ENCODE measurements at places on chromosomes 13 and 19.

GRCh38 chr13:23876265-23876664 lies 12.9 kb downstream of the MIPEP start:
- peak; percentile 24 for DNase-seq

GRCh38 chr19:33419788-33420130 lies 46.2 kb downstream of the CEBPG start:
- no peak for DNase-seq

GRCh38 chr13:61350341-61350740 lies 65.3 kb downstream of the PCDH20 start:
- DNase-seq, result no peak

GRCh38 chr13:112071102-112071722 lies 4.3 kb downstream of the SOX1 start:
- DNase-seq, result no peak

GRCh38 chr19:13207846-13208671 lies 57.8 kb downstream of the IER2 start:
- peak; percentile 90 for DNase-seq

DNA sequence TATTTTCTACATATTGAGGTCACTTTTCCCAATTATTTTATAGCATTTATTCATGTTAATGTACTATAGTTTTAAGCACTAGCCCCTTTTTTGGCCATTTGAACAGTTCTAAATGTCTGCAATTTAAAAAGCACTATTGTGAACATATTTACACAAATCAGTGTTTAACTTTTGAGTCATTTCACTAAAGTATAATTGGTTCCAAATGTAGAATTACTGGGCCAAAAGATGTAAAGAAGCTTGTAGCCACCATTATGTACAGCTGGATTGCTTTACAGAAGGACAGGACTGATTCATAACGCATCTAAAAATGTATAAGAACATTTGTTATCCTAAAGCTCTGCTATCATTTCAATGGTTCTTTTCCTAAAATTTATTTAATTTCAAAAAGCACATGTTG lies 16.6 kb upstream of the ATP12A start:
- no peak for DNase-seq

DNA sequence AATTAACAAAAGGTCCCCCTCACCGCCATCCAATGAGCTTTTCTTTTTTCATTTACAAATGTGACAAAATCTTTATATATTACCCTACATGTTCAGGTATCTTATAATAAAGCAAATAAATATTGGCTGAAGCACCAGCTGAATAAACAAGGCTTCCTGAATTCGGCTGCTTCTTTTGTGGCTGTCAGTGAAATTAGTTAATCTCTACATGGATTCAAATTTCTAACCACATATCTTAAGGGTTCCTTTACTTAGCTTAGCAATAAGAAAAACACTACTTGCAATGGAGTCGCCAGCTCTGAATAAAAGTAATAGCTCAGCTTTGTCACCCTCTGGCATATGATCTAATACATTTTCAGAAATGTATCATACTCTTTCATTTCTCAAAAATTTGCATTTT lies 104.3 kb downstream of the CCNA1 start:
- no peak for DNase-seq

DNA sequence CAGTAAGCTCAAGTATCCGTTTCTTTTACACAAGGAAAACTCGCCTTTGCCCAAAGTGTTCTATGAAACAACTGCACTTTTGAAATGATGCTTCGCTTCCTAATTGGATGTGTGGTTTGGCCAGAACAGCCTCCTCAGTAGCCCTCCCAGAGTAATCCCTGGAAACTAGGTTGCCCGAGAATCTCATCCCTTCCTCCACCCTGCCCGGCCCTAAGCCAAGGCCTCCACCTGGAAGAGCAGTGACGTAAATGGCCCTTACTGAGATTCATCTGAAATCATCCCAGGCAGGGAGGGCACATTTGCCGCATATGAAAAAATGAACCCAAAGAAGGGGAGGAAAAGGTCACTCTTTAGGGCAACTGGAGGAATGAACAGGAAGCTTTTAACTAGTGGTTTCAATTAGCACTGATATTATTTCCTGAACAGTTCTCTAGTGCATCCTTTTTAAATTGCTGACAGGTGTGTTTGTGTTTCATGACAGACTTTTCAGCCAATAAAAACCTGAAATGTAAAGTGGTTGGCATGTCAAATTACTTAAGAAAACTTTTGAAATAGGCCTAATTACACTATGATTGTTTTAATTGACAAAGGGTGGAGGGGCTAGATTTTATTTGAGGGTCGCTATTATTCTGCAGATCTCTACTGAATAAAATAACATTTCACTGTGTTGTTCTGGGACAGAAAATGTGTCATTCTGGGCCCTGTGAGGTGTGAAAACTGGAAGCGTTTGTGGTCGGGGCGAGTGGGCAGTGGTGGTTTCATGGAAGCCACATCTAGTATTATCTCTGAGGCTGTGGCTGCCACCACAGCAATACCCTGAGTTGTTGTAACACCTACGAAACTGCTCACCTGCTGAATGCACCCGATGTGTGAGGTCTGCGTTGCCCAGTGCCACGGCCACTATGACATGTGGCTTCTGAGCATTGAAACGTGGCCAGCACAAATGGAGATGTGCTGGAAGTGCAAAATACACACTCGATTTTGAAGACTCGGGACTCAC lies 112.1 kb downstream of the ZIC5 start:
- no peak for DNase-seq

DNA sequence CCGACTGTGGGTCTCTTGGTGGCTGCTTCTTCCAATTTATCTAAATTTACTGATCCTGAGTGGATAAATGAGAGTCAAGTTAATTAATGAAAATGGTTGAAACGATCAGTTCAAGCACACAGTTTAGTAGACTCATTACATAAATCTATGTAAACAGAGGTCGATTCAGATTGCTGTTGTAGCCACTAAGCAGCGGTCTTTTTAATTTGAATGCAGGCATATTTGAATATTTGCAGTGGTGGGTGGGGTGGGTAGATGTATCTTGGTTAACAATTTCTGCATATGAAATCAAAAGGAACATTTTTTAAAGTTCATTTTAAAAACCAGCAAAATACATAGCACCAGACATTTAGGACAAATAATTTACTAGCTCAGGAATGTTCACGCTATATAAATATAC lies 325.9 kb downstream of the KLF12 start:
- DNase-seq, result no peak

GRCh38 chr13:61339054-61339621 lies 76.5 kb downstream of the PCDH20 start:
- no peak for DNase-seq

DNA sequence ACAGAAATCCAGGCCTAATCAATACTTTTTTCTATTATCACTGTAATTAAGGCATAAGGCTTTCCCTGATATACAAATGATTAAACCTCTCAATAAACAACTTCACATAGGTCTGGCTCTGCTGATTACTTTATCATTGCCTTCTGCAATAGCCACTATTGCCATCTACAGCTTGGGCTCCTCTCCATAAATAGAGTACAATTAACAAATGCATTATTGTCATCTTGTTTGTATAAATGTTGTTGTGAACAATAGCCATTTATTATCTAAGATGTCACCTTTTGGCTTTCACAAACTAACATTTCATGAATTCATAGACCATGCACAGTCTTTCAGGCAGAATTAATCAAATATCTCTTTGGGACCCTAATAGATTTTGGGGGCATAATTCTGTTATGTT lies 53.3 kb downstream of the NHLRC3 start:
- DNase-seq, result no peak

DNA sequence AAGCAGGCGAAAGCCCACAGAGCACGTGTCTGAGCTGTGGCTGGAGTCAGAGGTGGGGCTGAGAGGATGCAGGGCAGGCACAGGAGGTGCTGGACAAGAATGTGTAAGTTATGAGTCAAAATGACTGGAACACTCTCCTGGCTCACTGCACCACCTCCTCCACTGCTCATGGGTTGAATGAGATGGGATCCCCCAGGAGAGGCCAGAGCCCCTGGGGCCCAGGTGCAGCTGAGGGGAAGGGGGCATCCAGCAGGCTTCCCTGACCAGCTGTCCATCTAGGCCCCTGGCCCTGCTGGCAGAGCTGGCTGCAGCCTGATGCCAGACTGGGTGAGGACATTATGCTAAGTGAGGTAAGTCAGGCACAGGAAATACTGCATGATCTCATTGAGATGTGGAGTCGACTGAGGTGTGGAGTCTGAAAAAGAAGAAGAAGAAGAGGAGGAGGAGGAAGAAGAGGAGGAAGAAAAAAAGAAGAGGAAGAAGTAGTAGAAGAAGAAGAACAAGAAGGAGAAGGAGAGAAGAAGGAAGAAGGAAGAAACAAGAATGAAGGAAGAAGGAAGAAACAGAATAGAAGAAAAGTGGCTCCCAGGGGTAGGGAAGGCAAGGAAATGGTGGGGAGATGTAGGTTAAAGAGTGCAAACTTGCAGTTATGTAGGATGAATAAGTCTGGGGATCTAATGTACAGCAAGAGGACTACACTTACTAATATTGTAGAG lies 747.4 kb downstream of the UQCRFS1 start:
- DNase-seq, result peak; percentile 61

- DNase-seq, result no peak
These were observed 119.2 kb downstream of the FRY start for GRCh38 chr13:32150794-32151193.

GRCh38 chr19:40928850-40929249 lies 46.8 kb upstream of the CYP2A7 start:
- DNase-seq, result no peak

DNA sequence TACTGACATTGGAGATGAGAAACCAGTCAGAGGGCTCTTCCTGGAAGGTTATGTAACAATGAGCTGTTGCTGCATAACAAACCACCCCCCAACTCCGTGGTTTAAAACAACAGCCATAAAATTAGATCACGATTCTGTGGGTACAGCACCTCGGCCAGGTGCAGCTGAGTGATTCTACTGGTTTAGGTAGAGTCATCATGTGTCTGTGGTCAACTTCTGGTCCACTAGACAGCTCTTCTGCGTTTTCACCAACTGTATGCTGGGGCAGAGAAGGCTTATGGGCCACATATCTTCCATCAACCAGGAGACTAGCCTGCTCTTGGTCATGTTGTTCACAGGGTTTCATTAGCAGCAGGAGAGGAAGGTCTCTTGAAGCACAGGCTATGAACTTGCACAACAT lies 585.5 kb downstream of the KCTD12 start:
- no peak for DNase-seq

DNA sequence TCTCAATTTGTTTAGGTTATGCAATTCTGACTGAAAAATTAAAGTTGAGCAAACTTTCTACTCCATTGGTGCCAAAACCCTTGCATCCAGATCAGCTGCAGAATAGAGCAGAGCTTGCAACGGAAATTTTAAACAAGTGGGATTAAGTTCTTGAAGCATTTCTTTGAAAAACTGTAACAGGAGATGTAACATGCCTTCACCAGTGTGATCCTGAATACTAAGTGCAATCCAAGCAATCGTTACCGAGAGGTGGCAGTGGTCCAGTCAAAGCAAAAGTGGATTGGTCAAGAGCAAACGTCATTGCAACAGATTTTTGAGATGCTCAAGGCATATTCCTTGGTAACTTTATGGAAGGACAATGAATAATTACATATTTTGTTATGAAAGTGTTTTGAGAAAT lies 841.1 kb upstream of the SLITRK5 start:
- no peak for DNase-seq

DNA sequence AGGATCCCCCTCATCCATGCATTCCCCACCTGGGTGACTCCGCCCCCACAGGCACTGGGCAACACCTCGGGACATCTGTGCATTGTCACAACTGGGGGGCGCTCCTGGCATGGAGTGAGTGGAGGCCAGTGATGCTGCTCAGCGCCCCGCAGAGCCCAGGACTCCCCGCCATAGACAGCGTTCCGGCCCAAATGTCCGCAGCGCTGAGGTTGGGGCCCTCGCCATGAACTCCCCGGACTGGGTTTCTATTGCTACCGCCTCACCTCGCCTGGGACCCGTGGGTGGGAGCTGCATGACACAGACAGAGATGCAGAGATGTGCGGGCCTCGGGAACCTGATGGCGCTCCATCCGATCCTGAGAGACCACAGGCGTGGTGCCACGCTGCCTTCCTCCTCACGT lies 4.6 kb downstream of the FZR1 start:
- DNase-seq, result no peak

GRCh38 chr13:100063333-100063732 lies 25.6 kb upstream of the PCCA start:
- no peak for DNase-seq

GRCh38 chr19:38375748-38376147 lies 1.4 kb downstream of the PSMD8 start:
- DNase-seq, result peak; percentile 62

GRCh38 chr13:78401873-78402707 lies 201.3 kb downstream of the POU4F1 start:
- DNase-seq, result no peak

GRCh38 chr19:3659746-3660112 lies 33.1 kb upstream of the CACTIN start:
- no peak for DNase-seq

DNA sequence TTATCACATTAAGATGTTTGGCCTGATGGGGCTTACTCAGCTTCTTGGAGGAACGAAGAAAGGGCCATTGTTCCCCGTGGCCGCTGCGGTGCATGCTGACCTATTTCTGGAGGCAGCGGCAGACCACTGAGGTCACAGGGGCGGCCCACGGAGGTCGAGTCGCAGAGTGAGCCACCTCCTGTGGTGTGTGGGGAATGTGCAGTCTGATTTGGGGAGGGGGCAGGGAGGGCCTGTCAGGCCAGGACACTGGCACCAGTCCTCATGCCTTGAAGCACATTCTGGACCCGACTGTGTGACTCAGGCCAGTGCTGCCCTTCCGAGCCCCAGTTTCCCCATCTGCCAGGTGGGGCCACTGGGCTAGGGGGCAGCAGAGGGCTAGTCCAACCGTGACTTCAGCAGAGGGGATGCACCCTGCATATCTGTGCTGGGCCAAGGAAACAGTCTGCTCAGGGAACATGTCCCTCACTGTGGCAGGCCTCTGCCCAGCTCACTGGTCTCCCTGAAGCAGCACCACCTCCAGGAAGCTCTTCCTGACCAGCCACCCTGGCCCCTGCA lies 6.3 kb downstream of the SLC7A10 start:
- no peak for DNase-seq

DNA sequence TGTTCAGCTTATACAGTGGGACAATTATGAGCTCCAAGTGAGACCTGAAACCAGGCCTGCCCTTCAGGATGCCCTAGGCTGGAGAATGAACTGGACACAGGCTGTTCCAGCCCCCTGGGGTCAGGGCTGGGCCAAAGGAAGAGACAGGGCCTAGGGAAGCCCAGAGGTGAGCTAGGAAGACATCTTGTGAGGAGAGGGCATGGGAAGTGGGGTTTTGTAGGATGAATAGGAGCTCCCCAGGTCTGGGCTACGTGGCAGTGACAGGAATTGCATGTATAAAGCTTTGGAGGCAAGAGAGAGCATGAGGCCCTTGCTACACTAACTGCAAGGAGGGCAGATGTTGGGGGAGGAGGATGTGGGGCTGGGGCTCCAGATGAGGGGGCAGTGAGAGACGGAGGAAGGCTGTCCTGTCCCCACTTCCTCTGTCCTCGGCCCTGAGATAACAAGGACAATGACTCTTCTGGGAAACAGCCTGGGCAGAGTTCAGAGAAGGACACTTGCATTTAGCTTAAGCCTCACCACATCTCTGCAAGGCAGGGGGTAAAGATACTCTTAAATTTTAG lies 1.5 kb upstream of the TBXA2R start:
- no peak for DNase-seq

- DNase-seq, result peak; percentile 49
These were observed 11.0 kb upstream of the ACOD1 start for GRCh38 chr13:76937281-76937820.

GRCh38 chr13:38417241-38417640 lies 67.6 kb downstream of the UFM1 start:
- no peak for DNase-seq
